Activated naive CD8-positive, alpha-beta T cell treated with anti-CD3 and anti-CD28 coated beads, Interleukin-2, amount 50 U/mL, for 16 hours (primary cell): ENCODE measurements at places on chromosomes 1 and 21.

GRCh38 chr1:206651014-206651413, 15.7 kb downstream of the DYRK3 start:
- DNase-seq = no peak

DNA sequence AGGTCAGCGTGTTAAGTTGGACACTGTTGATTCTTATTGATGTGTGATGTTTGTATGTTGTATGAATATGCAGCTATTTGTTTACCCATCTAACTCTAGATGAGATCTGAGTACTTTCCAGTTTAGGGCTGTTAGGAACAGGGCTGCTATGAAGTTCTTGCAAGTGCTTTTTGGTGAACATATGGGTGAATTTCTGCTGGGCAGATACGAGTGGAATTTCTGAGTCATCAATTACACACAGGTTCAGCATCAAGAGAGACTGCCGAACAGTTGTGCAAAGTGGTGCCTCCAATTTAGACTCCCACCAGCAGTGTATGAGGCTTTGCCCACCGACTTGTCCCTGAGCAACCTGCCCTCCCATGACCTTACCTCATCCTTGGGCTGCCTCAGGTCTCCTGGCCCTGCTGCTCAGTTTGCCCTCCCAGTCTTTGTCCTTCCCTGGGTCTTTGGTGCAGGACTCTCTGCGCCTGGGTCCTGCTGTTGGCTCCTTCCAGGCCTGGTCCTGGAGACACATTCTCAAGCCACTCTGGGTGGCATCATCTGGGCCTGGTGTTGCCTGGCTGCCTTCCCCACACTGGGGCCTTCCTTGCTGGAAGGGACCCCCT, 343.6 kb downstream of the PTPRU start:
- no peak for DNase-seq

DNA sequence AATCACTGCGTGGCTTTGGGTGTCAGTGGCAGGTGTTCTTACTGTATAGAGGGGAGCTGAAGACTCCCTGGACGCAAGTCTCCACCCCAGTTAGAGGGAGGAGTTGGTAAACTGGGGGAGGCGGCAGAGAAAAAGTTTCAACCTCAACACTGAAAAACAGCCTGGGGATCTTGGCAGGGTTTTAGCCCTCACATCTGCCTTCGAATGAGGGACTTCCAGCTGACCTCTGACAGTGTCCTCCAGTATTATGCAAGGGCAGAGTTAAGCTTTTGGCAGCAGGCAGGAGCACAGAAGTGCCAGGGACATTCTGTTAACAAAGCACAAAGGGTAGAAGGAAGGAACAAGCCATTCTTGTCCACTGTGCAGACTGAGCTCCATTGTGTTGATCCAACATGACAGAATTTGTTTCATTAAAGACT, 41.2 kb upstream of the RAB4A start:
- DNase-seq = no peak

DNA sequence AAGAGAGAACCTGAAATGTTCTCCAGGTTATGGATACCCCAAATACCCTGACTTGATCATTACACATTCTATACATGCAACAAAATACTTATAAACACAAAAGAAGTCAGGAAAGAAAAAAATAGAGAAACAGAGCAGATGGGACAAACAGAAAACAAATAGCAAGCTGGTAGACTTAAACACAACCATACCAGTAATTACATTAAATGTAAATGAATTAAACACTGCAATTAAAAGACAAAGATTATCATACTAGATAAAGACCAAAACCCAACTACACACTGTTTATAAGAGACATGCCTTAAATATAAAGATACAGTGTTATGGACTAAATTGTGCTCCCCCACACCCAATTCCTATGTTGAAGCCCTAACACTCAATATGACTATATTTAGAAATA, 117.2 kb downstream of the ACBD6 start:
- no peak for DNase-seq

DNA sequence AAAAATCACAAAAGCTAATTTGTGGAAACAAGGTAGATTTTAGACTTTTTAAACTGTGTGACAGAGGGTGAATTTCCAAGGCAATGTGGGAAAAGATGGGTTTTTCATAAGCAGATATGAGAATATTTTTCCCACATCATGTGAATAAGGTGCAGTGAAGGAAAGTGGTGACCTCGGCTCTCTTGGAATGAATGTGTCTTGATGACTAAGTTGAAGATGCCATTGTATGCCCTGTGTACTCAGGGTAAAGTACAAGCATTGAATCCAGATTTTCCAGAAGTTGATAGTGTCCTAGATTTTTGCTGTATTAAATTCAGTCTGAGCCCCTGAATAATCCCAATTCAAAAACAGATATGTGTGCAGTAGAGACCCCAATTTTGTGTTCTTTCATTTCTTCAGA, 442.6 kb upstream of the ADGRL2 start:
- DNase-seq = no peak

DNA sequence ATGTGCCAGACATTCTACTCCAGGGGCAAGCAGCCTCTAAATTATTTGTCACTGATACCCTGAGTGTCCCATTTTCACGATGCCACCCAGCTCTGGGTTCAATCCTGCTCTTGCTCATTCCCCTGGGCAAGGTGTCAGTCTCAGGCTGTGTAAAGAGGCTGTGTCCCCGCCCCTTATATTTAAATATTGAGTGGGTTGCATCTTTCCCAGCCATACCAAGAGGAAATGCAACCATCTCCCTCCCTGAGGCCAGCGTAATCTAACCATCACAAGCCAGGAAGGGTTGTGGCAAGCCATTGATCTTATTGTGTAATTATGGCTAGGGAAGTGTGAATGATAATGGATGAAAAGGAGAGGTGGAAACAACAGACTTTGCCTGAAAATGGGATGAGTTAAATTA, 54.7 kb upstream of the CLDN14 start:
- DNase-seq = no peak

GRCh38 chr1:10835822-10836421, 39.5 kb upstream of the CASZ1 start:
- DNase-seq = no peak

- no peak for DNase-seq
These were observed 469.0 kb upstream of the VAMP3 start for GRCh38 chr1:7302126-7302525.

DNA sequence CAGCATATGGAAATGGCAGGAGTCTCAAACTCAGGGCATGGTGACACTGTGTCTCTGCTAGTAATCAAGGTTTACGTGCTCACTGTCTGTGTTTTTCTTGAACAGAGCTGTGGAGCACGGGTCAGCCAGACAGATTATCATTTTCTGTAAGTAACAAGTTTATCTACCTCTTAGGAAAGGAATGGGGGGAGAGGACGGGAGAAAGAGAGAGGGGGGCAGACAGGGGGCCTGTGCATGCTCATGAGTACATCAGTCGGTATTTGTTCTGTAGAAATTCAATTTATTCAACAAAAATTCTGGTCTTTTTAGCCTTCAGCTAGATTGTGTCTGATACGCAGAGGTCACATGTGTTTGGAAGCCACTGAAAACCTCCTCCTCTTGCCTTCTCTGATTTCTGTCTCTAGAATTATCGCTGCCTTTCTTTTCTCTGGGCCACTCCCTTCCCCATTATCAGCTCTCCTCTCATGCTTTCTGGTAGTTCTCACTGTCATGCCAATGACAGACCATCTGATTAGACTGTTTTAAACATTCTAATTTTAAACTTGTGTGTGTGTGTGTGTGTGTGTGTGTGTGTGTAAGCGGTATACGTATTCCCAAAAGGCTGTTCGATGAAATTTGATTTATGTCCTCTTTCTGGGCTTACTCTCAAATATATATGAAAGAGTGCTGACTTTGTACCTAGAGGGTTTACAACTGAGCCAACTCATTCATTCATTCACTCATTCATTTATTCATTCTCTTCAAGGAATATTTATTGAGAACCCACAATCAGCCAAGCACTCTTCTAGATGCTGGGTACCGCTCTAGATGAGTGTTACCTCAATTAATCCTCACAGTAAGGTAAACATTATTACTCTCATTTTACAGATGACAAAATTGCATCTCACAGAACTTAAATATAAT, 636.9 kb downstream of the KIF26B start:
- no peak for DNase-seq

- DNase-seq = no peak
These were observed 88.8 kb upstream of the GPR52 start for GRCh38 chr1:174358786-174359453.

DNA sequence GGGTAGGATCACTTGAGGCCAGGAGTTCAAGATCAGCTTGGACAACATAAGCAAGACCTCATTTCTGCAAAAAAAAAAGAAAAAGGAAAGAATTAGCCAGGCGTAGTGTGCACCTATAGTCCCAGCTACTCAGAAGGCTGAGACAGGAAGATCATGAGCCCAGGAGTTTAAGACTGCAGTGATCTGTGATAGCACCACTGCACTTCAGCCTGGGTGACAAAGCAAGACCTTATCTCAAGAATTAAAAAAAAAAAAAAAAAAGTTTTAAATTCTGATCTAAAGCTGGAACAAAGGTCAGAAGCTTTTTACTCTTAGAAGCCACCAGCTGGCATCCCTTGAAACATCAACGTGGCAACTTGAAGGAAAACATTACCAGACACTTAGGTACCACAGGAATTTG, 45.3 kb downstream of the HENMT1 start:
- no peak for DNase-seq

- no peak for DNase-seq
These were observed 701 bp downstream of the DEDD start for GRCh38 chr1:161131523-161132409.

DNA sequence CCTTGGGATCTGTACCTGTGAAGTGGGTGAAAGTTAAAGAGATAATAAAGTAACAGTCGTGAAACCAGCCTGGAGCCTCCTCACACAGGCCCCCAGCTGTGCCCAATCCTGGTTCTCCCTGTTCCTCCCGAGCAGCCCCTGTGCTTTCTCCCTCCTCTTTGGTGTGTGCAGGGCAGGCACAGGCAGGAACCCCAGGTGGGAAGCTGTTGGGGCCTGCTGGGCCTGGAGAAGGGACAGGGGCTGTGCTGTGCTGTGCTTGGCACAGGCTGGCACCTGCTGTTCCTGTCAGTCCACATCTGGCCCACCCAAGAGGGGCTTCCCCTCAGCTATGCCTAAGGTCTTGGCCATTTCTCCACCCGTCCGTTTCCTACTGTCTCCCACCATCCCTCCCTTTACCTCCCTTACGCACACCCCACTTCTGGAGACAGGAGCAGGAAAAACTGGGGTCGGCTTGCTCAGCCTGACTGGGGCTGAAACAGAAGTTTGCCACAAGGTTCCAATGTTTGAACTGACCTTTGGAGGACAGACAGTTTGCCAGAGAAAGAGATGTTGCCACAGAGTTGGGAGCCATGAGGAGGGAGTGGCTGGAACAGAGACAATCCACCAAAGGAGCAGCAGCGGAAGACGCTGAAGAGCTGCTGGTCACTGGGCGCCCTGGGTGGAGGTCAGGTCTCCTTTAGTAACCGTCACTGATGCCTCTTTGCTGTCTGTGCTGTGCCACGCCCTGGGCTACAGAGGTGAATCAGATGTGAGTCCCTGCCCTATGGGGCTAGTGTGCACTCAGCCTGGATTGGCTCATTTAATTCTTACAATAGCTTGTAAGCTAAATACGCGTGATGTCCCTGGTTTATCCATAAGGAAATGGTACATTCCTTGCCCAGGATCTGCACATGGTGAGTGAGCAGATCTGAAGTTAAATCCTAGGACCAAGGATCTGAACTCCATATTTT, 18.8 kb upstream of the ARTN start:
- DNase-seq = no peak

DNA sequence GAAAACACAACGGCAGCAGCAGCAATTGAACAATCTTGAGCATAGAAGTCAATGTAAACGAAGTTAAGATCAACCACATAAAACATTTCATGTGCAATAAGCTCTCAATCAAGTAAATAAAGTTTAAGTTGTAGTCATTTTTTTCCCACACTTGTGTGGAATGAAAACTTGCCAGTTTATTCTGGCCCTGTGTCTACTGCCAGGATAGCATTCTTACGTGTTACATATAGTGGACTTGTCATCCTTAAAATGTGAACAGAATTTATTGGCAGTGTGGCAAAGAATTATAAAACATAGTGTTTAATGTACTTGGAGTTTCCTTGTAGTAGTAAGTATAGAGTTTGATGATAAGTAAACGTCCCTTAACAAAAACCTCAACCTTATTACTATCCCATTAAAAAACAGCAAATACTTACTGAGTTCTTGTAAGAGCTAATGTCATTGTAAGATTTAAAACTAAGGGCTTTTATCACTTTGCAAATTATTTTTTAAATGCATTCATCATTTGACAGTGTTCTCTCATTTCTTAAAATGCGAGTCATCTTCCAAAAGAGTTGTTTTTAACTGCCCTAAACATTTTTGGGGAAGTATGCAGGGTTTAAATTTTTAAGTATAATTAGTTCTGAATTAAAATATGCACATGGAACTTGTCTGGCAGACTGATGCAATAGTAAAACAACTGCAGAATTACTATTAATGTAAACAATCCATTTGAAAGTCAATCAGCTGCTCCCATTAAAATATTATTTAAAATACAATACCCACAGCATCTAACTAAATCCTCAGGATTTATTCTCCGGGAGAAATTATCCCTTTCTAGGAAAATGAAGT, 7.9 kb downstream of the COX20 start:
- no peak for DNase-seq

DNA sequence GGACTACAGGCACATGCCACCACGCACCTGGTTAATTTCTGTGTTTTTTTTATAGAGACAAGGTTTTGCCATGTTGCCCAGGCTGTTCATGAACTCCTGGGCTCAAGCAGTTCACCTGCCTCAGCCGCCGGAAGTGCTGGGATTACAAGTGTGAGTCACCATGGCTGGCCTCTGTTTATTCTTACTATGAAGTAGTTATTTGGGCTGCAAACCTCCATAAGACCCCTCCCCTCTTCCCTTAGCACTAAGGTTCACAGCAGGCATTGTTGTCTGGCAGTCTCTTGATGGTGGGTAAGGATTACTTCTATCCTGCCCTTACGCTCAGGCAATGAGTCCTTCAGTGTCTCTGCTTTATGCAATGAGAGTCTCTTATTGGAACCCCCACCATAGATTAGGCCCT, 51.8 kb downstream of the ANGPTL1 start:
- no peak for DNase-seq

GRCh38 chr1:204858363-204858821, 12.3 kb upstream of the NFASC start:
- DNase-seq = no peak

- DNase-seq = no peak
These were observed 284.0 kb downstream of the PTPRC start for GRCh38 chr1:198922638-198923430.

- DNase-seq = no peak
These were observed at the start of gene B3GALNT2 for GRCh38 chr1:235504122-235504493. Gene B3GALNT2 (minus strand): TSS chr1:235504452. CDS start chr1:235504252, 200 bp downstream.

DNA sequence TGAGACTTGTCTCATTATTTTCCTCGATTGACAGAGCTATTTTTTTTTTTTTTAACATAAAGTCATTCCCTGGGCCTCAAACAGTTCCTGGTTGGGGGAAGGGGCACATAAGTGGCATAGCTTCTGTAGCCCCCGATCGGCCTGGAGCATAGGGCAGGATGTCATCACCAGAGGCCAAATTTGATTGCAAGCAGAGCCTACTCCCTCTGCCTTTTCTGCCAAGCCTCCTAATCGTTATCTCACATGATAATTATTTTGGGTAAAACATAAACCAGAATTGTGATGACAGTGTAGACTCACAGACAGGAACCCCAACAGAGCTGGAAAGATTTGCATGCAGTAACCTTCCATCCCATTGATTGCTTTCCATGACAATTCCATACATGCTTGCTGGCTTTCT, 404.8 kb downstream of the PCP4 start:
- DNase-seq = no peak
